A549 (cell line): ENCODE measurements at places on chromosomes 7 and 10. TPM values are rescaled to one million over a fixed set of nuclear protein-coding genes. Genes with fewer than 3 reads are reported as not detected.

DNA sequence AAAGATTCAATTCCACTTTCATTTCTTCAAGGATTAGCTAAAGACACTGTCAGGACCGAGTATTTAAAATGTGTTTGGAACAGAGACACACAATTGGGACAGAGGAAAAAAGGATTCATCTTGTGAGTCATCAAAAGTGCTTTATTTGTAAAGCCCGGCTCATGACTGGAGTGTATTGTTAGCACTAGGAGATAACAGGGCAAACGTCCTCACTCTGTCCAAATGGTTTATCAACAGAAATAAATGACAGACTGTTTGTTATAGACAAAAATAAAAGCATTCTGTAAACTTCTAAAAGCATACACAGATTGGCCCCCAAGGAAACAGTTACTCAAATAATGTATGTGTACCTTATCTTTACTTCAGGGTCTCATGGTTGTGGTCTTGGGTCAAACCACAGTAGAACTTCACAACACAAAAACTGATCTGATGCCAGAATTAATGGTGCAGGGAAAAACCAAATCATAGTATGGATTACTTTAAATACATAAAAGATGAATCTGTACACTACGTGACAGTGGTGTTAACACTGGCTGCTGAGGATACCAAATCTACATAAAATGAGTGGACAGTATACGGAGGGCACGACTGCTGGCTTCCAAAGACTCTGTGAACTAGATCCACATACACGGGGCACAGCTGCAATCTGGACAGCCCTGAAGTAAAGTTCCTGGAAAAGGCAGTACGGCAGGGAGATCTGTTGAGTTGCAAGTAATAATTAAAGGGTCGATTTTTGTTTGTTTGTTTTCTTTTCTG lies 179.4 kb downstream of the PIP4K2A start:
- DNase-seq: no peak

GRCh38 chr7:130084037-130084875 lies 13.9 kb downstream of the KLHDC10 start:
- DNase-seq: peak; percentile 44

Gene TUBAL3
- 0.34 to 0.37 TPM (median 0.36 TPM) in 3 replicates for polyA plus RNA-seq

Gene FOXP2
- polyA plus RNA-seq: not detected in 3 replicates

Gene SFRP4
- polyA plus RNA-seq: 7.4 to 9.8 TPM (median 8.4 TPM) in 3 replicates

- DNase-seq: peak; percentile 51
These were observed 8.7 kb downstream of the NCAPG2 start for GRCh38 chr7:158695726-158696452.

DNA sequence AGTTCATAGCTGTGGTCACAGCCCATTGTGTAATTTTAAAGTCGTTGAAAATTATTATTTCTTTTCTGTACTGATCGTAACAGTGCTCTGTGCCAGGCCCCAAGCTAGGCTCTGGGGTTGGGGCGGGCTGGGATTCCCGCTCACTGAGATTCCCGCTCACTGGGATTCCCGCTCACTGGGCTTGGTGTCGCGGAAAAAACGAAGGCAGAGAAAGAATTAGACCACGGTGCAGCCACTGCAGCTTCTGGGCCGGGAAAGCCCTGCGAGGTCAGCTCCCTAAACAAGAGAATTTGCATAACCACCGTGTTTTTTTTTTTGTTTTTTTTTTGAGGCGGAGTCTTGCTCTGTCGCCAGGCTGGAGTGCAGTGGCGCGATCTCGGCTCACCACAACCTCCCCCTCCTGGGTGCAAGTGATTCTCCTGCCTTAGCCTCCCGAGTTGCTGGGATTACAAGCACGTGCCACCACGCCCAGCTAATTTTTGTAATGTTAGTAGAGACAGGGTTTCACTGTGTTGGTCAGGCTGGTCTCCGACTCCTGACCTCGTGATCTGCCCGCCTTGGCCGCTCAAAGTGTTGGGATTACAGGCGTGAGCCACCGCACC lies 31.2 kb downstream of the FOXK1 start:
- DNase-seq: no peak

DNA sequence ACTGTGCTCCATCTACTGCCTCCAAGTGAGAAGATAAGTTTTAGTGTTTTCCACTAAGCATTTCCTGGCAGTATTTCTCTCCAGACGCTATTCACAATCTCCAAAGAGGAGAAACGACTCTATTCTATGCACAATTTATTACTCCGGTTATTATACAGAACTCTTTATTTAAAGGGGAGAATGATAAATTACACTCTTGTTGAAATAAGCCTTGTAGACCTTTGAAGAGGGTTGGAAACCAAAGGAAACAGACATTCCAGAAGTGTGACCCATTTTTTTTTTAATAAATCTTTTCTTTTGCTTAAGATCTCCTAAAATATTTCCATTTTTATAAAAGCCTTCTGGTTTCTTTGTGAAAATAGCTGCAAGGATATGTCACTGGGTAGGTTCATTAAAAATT lies 76.1 kb upstream of the HDAC9 start:
- DNase-seq: no peak

GRCh38 chr7:37732888-37733287 lies 49.3 kb downstream of the GPR141 start:
- no peak for DNase-seq

Gene OR2A42
- not detected in 3 replicates for polyA plus RNA-seq

Gene ADIRF
- not detected in 3 replicates for polyA plus RNA-seq

- no peak for DNase-seq
These were observed 89.9 kb downstream of the ADCY1 start for GRCh38 chr7:45663965-45664633.

Gene CNNM1
- polyA plus RNA-seq: 12.5 to 17.7 TPM (median 17.5 TPM) in 3 replicates

Gene DYDC2
- polyA plus RNA-seq: 0.13 TPM in 1 of 3 replicates, not detected in the others

- DNase-seq: no peak
These were observed 287.0 kb downstream of the TCF7L2 start for GRCh38 chr10:113236998-113237397.

DNA sequence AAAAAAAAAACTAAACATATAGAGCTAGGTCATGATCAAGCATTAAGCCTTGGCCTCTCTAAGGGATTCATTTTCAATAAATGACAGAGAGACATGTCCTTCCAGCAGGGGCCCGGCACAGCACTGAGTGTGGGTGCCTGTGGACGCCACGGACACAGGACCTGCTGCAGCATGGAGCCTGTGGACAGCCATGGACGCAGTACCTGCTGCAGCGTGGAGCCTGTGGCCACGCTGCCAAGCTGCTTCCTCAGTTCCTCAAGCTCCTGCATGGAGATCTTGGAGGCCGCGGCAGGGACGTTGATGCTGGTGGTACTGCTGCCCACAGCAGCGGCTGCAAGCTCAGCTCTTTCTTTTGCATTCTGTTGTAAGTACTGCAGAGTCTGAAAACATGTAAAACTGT lies 9.4 kb downstream of the TUBGCP2 start:
- no peak for DNase-seq

GRCh38 chr7:25381818-25382589 lies 153.7 kb upstream of the NPVF start:
- no peak for DNase-seq

DNA sequence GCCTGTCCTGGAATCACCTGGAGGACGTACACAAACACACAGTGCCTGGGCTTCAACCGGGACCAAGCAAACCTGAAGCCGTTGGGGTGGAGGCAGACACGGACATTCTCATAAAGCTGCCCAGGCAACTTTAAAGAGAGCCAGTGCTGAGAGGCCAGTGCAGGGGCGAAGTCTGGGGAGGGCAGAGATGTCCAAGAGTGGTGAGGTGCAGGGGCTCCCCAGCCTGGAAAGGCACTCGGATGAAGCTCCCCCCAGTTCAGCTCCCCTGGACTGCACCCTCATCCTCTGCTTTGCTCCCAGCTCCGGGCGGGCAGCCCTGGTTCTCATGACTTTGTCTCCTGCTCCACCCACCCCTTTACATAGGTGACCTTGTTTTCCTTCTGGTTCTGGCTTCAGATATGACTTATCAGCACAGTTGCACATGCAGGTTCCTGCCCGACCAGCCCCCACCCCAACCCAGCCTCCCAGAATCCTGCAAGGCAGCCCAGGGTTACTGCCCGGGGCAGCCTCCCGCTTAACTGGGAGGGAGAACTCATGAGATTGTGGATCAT lies 60.8 kb upstream of the EEPD1 start:
- DNase-seq: no peak

DNA sequence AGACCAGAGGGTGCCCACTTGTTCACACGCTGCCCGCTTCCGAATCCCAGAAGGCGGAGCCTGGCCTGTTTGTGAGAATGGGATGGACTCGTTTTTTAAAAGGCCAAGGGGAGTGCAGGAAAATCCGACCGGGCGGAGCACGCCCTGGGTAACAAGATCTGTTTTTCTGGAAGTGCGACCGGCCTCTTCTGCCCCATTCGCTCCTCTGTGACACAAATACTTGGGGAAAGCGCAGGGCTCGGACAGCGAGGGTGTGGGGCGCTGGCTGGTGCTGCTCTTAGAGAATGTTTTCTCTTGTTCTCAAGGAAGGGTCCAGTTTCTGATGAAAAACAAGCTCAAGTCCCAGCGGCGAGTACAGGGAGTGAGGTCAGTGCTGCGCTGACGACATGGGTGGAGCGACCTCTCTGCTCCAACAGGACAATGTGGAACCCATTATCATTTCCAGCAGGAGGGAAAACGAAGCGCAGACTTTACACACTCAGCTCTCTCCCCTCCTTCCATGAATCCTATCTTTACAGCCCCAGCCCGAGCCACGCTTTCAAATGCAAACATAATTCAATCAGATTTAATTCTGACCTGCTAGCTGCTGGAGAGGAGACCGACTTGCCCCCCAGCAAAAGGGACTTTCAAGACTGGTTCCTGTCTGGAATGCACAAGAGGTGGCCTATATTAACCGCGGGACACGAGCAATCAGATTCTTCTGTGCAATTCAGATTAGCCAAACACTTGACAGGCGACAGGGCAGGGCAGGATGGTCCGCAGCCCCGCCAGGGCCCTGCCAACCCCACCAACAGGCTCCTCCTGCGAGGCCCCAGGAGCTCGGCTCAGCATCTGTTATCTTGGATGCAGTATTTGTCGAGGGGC lies 1.1 kb downstream of the RADIL start:
- no peak for DNase-seq

DNA sequence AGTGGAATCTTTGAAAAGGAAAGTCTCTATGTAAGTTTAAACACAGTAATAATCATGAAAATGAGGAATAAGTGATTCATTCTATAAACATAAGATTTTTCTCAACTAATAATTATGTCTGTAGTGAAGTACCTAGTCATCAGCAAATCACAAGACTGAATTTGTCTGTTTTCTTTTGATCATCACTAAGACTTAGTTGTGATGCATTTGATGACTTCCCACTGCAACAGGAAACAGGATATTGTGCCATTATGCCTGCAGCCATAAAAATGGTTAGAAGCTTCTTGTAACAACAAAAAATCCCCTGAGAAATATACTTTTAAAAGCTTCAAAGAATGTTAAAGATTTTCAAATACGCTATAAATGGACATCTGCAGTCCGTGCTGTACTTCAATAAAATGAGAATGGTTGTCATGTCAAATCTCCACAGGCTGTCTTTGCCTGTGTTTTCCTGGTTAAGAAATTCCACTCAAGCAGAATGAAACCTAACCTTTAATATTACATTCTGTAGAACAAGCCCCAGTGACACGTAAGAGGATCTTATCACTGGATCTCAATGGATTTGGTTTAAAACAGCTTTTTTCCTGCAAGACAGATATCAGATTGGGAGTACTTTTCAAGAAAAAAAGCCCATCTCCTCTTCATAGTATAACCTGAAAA lies 1262.3 kb upstream of the PHF14 start:
- DNase-seq: no peak

- DNase-seq: no peak
These were observed 85.2 kb upstream of the SEMA3C start for GRCh38 chr7:81004098-81004497.

GRCh38 chr7:129089521-129090212 lies 34.8 kb upstream of the TNPO3 start:
- no peak for DNase-seq

- DNase-seq: no peak
These were observed 439.6 kb downstream of the CALN1 start for GRCh38 chr7:71972534-71972933.

Gene VWDE
- 0.59 to 1.2 TPM (median 0.73 TPM) in 3 replicates for polyA plus RNA-seq

- DNase-seq: peak; percentile 81
These were observed 35.4 kb upstream of the KNDC1 start for GRCh38 chr10:133124357-133125211.

Gene STK31
- 2.0 to 2.4 TPM (median 2.3 TPM) in 3 replicates for polyA plus RNA-seq

- no peak for DNase-seq
These were observed 344.2 kb upstream of the GALNT17 start for GRCh38 chr7:70787771-70788170.

- DNase-seq: no peak
These were observed 158.7 kb downstream of the LRMDA start for GRCh38 chr10:75589895-75590654.

Gene ARHGEF5
- polyA plus RNA-seq: 2.1 to 2.6 TPM (median 2.5 TPM) in 3 replicates

Gene PBLD
- 4.2 to 4.5 TPM (median 4.2 TPM) in 3 replicates for polyA plus RNA-seq

Gene TRIM56
- 15.6 to 17.8 TPM (median 16.5 TPM) in 3 replicates for polyA plus RNA-seq

Gene PTPRZ1
- polyA plus RNA-seq: not detected in 3 replicates

GRCh38 chr10:57894361-57894760 lies 373.3 kb downstream of the IPMK start:
- no peak for DNase-seq

GRCh38 chr7:144436500-144436899 lies 33.0 kb upstream of the NOBOX start:
- no peak for DNase-seq
